Foreskin keratinocyte (primary cell): ENCODE measurements at places on chromosomes 7 and 10. TPM values are rescaled to one million over a fixed set of nuclear protein-coding genes. Genes with fewer than 3 reads are reported as not detected.

TDRD1 gene
- total RNA-seq = 0.11 TPM in 1 of 2 replicates, not detected in the other

SORCS3 gene
- total RNA-seq = not detected in 2 replicates

DNA sequence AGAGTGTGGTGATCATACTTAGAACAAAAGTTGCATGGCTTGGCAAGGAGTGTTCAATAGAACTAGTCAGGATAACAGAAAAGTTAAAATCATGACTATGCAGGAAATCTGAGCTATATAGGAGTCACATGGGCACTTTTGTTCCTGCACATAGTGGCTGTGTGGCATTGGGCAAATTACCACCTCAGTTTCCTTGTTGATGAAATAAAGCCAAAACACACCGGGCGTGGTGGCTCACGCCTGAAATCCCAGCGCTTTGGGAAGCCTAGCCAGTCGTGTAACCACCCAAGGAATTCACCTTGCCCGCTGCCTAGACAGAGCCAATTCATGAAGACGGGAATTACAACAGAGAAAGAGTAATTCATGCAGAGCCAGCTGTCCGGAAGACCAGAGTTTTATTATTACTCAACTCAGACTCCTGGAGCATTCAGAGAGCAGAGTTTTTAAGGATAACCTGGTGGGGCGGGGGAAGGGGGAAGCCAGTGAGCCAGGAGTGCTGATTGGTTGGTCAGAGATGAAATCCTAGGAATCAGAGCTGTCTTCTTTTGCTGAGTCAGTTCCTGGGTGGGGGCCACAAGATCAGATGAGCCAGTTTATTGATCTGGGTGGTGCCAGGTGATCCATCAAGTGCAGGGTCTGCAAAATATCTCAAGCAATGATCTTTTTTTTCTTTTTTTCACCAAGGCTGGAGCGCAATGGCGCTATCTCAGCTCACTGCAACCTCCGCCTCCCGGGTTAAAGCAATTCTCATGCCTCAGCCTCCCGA lies 6.4 kb upstream of the MKRN1 start:
- DNase-seq = peak; percentile 47

DNA sequence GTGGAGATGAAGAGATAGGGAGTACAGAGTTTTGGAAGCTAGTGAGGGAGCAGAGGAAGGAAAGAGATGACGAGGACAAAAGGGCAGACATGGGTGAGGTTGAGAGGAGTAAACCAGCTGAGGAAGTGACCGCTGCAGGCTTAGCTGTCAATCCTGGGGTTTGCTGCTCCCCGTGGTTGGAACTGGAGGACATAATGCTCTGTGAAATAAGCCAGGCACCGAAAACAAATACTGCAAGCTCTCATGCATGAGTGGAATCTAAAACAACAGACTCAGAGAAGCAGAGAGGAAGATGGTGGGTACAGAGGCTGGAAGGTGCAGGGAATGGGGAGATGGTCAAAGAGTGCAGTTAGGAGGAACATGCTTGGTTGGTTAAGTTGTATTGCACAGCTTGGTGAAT lies 482.2 kb upstream of the C7orf33 start:
- DNase-seq = no peak

CDHR1 gene
- total RNA-seq = 0.92 and 1.8 TPM in 2 replicates

- DNase-seq = peak; percentile 6
Observed at GRCh38 chr7:126305671-126306070, 947.1 kb downstream of the GRM8 start.

DNA sequence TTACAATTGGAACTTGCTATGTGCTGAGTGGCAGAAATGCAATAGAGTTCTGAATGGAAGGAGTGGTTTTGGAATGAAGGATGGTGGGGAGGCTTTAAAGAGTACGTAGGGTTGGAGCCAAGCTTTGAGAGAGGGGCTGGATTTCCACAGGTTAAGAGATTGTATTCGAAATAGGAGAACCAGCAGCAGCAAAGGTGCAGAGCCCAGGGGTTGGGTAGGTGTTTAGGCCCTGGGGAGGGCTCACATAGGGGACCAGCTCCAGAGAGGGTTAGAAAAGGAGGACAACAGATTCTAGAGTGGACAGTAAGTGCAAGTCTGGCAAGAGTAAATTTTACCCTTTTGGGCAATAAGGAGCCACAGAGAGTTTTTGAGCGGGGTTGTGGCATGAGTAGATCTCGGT lies 297.2 kb downstream of the RPS24 start:
- no peak for DNase-seq

- no peak for DNase-seq
Observed at GRCh38 chr7:117587931-117588330, 108.1 kb downstream of the CFTR start.

DNA sequence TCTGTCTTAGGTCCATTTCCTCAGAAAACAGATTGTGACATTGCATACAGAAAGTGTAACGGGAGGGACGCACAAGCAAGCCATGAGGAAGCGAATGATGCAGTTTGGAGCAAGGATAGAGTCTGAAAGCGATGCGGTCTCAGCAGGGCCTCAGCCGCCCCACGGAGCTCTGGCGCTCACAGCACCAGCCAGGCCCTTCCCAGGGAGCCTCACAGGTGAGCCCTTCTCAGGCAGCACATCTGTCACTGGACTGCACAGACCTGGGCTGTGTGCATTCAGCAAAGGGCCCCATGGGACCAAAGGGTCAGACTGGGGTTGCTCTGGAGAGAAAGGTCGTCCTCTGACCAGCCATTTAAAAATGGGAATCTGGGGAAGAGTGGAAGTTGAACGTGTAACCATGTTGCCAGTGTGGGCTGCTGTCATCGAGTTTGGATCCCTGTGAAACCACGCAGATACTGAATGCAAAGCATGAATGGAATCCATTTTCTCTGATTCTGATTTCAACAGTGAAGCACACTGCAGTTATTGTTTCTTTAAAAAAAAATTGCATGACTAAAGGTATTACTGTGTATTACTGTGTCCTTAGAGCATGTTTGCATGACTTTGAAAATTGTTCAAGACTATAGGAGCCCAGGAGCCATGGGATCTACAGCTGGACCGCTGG lies 350.0 kb upstream of the AKR1E2 start:
- DNase-seq = no peak

RPEL1 gene
- not detected in 2 replicates for total RNA-seq

HECW1 gene
- not detected in 2 replicates for total RNA-seq

DNA sequence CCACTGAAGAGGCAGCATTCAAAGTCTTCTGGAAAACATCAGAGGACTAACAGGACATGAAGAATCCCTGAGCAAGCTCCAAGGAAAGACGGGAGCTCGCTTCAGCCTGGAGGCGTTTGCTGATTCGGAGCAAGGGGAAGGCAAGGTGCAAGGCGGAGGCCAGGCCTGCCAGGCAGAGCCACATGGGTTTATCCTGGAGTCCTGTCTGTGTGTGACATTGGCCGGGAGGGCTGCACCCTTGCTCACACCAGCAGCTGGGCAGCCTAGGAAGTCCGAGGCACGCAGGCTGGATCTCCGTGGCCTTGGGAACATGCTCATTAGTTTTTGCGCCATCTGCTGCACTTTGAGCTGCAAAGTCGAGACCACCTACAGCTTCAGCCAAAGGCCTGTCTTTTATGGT lies 22.3 kb upstream of the LARP4B start:
- no peak for DNase-seq

GRCh38 chr7:141039376-141039775 lies 24.6 kb upstream of the MRPS33 start:
- DNase-seq = no peak

OR2A12 gene
- not detected in 2 replicates for total RNA-seq

INHBA gene
- total RNA-seq = 67.9 and 117 TPM in 2 replicates

CTNNA3 gene
- 0.07 TPM in 1 of 2 replicates, not detected in the other for total RNA-seq

PDE1C gene
- 18.5 and 31.5 TPM in 2 replicates for total RNA-seq

CHCHD1 gene
- 56.7 and 58.9 TPM in 2 replicates for total RNA-seq

DNA sequence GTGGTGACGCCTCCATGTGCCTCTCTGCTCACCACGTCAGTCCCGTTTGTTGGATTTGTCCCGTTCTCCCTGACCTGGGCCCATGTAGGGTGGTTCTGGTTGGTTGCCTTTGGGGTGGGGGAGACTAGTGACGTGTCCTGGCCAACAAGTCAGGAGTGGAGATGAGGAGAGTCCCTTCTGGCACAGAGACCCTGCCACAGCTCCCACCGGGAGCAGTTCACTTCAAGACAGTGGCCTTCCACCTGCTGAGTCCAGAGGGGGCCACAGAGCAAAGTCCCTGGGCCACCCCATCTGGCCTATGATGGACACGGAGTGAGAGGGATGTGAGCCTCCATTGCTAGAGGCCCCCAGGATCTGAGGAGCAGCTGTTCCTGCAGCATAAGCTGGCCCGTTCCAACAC lies 405.6 kb downstream of the TCERG1L start:
- DNase-seq = no peak

DNA sequence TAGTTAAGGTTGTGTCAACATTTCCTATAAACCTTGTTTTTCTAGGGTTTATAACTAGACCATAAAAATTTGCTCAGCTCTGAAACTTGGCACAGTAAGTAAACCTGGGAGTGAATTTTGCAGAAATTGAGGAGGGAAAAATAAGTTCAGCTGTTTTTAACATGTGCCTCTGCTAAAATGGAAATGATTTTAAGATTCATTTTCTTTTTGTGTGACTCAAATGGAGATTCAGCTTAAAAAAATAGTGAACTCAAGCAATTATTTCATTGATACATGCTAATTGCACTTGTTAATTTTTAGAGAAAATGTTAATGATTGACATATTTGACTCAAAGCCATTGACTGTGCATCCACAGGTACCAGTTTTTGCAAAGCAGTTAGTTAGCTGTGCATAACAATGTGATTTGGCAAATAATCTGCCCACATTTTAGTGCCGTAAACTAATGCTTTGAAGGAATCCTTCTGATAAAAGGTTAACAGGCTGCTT lies 68.5 kb upstream of the ZNF438 start:
- no peak for DNase-seq

- no peak for DNase-seq
Observed at GRCh38 chr7:118153551-118154177, 30.3 kb upstream of the LSM8 start.

- DNase-seq = no peak
Observed at GRCh38 chr7:101722247-101722646, 93.2 kb upstream of the MYL10 start.

WEE2 gene
- total RNA-seq = not detected in 2 replicates

DNA sequence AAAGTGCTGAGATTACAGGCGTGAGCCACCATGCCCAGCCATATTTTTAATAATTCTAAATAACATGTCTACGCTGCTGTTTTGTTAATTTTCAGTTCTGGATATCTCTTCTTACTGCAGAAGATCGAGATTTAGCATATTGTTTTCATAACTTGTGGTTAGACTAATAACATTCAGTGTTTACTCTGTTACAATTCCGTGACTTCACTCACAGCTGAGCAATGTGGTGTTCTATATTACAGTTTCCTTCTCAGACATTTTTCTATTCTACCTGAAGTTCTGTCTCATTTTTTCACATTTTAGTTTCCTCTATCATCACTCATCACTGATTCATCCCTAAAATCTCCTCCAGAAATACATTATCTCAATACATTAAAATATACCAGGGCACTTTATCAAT lies 10.9 kb downstream of the RNF32 start:
- DNase-seq = no peak

DNA sequence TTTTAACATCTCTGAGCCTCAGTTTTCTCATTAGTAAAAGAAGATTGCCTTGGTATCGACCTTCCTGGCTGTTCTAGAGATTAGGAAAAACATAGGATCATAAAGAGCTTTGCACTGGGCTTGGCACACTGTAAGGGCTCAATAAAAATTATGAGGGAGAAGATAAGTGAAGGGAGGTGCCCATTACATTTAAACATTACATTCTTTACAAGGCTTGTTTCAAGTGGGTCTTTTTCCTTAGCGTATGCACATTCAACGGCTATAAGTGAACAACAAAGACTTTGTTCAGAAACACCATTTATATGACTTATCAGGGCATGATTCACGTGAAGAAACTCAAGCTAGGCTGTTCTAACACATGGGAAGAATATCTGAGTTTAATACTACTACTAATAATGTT lies 351.9 kb upstream of the NPVF start:
- no peak for DNase-seq

- peak; percentile 23 for DNase-seq
Observed at GRCh38 chr7:131745390-131746248, 189.2 kb upstream of the PODXL start.

- DNase-seq = no peak
Observed at GRCh38 chr7:119472408-119473038, 800.5 kb upstream of the KCND2 start.

FOXI2 gene
- total RNA-seq = not detected in 2 replicates
